ENCODE measurements at places on chromosomes 7 and 10.
A peak's percentile ranks its signal among the peaks of the same experiment; 100 is the strongest.

- DNase-seq: peak; percentile 28
Observed at GRCh38 chr10:119750391-119751230, 24.8 kb downstream of the INPP5F start.

GRCh38 chr10:71700731-71701368 is 18.7 kb downstream of the C10orf105 start:
- no peak for DNase-seq

GRCh38 chr7:131625817-131626372 is 69.5 kb upstream of the PODXL start:
- no peak for DNase-seq

DNA sequence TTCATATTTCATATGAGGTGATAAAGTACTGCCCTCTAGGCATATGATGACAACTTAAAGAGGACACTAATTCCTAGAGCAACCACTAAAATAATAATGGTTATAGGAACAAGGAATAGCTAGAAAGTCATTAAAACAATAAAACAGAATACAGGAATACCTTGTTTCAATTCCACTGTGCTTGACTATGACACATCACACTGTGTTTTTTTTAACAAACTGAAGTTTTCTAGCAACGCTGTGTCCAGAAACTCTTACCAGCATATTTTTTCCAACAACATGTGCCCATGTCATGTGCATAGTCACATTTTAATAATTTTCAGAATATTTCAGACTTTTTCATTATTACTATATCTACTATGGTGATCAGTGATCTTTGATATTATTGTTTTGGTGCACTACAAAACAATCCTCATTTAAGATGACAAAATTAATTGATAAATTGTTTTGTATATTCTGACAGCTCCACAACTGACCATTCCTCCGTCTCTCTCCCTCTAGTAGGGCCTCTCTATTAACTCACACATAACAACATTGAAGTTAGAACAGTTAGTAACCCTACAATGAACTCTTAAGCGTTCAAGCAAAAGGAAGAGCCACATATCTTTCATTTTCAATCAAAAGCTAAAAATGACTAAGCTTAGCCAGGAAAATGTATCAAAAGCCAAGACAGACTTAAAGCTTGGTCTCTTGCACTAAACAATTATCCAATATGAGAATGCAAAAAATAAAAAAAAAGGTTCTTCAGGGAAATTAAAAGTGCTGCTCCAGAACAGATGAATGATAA is 85.8 kb downstream of the SNX13 start:
- DNase-seq: no peak

GRCh38 chr7:4556868-4557793 is 125.0 kb upstream of the FOXK1 start:
- DNase-seq: no peak

DNA sequence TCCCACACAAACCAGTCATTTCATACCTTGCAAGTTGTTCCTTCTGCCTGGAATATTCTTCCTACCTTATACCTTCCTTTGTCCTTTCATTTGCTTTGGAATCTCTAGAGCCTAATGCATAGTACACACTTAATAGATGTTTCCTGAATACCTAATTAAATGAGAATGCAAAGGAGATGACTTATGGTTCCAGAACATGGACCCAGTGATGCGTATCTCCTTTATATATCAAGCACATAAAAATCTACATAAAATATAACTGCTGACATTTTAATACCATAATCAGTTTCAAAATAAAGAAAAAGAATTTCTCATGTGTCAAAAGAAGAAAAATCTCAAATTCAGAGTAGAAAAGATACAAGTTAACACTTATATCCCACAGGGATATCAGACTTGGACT is 110.6 kb upstream of the ASAH2 start:
- no peak for DNase-seq

All from T-helper 9 cell (primary cell).